Endodermal cell (in vitro differentiated cells): ENCODE measurements at places on chromosomes 5 and 9.

DNA sequence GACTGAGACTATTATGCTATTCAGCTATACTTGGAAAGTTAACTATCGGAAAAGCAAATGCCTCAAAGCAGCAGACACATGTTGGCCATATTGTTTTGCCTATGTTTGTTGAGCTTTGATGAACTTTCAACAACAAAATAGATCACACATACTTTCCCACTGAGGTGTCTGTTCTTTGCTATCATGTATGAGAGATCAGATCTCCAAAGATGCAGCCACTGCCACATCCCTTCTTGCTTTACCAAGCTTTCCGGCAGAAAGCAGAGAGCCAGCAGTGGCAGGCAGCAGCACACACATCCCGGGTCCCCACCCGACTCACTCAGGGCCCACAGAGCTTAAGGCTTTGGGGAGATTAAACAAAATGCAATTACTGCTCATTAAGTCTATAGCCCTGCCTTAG is 18.8 kb downstream of the ZBTB5 start:
- no peak for DNase-seq

DNA sequence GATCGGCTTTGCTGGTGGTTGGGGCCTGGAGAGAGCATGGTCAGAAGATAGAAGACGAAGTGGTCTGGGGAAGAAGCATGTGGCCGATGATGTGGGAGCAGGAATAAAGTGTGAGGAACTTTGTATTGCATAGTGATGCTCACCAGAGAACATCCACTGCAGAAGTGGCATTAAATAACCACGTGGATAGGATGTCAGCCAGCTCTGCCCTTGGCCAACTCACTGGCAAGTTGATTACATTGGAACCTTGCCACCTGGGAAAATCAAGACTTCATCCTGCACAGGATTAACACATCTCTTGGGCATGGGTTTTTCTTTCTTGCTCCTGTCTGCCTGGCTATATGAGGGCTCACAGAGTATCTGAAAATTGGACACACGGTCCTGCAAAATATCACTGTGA is 217.4 kb downstream of the DMRT2 start:
- no peak for DNase-seq

DNA sequence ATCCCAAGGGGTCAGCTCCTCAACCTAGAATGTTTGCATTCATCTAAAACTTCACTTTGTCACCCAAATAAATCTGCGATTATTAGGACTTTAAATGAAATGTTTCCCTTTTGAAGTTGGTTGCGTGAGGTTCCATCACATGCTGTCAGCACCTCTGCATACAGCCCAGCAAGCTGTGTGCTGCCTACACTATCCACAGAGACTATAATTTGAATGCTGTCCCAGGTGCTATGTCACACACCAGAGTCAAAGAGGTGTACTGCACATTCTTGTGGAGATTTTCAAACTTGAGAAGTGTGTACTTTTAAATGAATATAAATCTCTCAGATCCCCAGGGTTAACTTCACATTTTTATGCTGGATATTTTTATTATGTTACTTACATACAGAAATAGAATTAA is 19.3 kb upstream of the CKS2 start:
- DNase-seq, result no peak

DNA sequence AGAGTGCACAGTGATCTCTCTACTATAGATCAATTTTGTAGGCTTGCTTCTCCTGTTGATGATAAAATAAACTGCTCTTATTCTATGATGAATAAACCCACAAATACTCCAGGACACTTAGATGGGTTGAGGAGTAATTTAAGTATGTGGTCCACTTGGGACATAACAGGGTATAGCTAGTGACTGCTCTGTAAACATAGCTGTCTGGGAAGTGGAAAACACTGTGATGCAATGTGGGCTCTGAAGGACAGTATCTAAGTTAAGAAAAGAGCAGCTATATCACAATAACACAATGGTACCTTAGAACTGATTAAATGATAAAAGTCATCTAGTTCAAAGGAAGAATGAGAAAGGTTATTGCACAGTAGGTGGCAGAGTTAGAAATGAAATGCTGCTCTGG is 294.3 kb upstream of the HAPLN1 start:
- DNase-seq, result no peak

DNA sequence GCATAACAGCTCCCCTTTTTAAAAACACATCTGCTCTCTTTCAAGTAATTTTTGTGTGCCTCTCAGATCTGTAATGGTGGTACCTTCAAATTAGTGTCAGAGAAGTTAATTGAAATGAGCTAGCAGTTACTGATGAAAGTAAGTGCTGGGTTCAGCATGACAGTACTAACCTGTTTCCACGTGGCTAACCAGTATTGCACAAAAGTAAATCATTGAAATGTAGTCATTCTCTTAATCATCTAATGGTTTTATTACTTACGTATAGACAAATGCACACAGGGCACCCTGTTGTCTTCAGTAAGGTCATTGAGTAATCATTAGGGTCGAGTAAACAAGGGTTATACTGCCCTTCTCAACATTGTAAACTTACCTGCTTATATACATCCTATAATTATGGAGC is 157.8 kb upstream of the PRR16 start:
- no peak for DNase-seq

DNA sequence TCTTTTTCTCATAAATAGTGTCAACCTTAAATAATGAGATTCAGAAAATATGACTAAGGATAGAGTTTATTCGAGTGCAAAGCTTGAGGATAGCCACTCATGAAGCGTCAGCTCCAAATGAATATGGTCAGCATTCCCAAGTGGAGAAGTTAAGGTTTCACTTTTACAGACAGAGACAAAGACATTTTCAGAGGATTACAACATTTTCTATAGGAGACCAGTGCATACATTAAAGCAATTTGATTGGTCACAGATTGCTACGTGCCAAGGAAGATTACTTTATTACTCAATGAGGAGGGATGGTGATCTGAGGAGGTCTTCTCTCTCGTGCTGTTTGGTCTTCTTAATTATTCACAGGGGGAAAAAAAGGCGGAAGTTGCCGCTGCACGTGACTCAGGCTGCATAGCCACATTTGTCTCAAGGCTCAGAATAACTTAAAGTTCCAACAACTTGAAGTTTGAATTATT is 60.1 kb upstream of the SPATA31C2 start:
- DNase-seq, result no peak

DNA sequence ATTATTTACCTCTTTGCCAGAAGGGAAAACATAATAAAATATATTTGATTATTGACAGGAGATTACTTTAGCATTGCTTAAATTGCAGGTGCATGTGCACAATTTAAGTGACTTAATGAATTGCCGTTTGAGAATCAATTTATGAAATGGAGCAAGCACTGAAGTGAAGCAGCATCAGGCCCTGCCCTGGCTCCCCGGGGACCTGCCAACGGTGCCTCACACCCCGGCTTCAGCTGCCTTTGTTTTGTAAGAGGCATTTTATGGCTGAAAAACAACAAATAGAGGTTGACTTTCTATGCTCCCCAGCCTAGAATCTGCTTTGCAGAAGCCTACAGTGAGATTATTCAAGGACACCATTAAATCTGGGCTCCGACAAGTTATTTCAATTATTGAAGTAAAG is 359.1 kb upstream of the IRX4 start:
- DNase-seq, result no peak

DNA sequence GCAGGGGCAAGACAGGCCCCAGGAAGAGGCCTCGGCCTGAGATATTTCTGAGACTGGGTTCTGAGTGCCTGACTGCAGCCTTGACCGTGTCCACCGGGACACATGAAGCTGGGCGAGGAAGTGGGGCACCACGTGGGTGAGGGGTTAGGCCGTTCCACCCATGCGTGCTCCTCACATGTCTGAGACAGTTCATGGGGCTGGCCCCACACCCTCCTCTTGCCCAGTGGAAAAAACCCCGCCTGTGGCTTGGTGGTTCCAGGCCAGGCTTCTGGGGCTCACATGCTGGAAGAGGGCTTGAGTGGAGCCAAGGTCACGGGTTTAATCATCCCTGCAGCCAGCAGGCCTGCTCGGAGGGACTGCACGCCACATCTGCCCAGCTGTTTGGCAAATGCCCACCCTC is 11.4 kb downstream of the HMCN2 start:
- no peak for DNase-seq

DNA sequence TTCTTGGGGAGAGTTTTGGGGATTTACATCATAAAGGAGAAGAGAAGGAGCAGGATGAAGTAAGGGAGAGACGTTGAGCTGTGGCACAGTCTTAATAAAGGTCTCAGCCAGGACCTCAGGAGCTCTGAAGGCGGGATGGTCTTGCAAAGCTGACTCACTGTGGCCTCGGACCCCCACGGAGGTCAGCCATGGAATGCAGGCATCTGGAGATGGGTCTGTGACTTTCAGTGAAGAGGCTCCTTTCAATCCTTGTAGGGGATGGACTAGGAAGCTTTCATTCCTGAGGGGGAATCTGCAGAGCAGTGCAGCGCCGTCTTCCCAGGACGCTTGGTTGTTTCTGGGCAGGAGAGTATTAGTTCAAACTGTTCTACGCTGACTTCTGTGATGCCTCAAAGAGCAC is 65.7 kb upstream of the BASP1 start:
- peak; percentile 92 for DNase-seq

GRCh38 chr9:117145811-117146490 is 268.9 kb downstream of the ASTN2 start:
- no peak for DNase-seq

DNA sequence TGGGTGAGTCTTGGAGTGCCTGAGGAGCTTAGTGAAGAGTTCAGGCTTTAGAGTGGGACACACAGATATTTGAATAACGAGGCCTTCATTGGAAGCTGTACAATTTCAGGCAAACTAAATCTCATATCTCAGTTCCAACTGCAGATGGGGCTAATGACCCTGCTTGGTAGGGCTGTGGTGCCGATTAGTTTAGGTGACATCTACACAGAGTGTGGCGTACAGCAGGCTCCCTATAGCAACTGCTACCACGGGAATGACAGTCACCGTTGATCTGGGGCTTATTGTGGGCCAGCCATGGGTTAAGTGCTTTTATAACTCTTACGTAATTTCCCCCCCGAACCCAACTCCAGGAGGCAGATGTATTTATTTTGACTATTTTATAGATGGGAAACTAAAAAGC is 70.8 kb downstream of the FAT2 start:
- no peak for DNase-seq

DNA sequence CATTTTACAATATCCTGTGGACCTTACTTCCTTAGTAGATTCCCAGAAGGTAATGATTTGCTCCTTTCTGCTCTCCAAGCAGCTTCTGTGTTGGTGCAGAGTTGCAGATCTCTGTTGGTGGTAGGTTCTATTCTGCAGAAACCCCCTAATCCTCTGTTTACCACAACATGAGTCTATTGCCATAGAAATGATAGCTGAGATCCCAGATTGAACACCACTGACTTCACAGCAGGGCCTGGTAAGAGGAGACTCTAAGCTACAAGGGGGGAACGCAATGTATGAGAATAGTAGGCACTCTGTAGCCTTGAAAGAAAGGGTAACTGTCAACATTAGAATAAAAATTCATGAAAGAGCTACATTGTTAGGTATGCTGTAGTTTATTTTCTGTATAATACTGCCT is 59.5 kb downstream of the MUSK start:
- DNase-seq, result no peak

DNA sequence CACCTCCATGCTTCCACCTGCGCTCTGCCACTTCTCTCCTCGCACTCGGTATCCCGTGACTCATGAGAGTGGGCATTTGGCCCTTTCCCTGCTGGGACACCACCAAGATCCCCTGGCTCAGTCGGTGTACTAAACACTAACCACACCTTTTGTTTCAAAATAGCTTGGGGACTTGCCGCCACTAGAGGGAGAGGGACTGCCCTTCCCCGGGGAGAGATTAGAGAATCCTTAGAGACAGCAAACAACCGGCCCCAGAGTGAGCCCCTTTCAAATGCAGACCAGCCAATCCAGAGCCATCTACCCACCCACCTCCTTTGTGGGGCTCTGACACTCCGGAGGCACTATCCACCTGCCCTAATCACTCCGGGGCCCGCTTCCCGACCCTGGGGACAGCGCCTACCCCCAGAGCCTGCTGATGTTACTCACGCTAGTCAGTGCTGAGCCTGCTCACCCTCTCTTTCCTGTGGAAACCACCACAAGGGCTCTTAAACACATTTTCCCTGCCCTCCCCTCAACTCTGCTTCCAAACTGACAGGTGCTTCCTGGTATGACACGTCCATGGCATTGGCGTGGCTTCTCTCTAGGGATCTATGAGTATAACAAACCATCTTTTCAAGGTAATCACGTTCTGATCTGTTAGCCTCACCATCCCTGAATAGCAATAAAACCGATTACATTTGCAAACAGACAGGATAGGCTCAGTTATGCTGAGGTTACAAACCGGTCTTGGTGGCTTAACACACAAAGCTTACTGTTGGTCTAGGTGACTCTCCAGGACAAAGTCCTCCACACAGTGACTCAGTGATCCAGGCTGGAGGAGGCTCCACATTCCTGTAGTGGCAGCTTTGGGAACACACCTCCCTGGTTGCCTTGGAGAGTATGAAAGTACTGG is 180.1 kb upstream of the MVB12B start:
- peak; percentile 92 for DNase-seq

- DNase-seq, result no peak
Observed at GRCh38 chr9:123509646-123510045, 153.6 kb downstream of the CRB2 start.

- DNase-seq, result peak; percentile 82
Observed at GRCh38 chr9:130707225-130707976, 13.8 kb downstream of the EXOSC2 start.

GRCh38 chr9:121207371-121207940 is 5.8 kb upstream of the RAB14 start:
- no peak for DNase-seq

DNA sequence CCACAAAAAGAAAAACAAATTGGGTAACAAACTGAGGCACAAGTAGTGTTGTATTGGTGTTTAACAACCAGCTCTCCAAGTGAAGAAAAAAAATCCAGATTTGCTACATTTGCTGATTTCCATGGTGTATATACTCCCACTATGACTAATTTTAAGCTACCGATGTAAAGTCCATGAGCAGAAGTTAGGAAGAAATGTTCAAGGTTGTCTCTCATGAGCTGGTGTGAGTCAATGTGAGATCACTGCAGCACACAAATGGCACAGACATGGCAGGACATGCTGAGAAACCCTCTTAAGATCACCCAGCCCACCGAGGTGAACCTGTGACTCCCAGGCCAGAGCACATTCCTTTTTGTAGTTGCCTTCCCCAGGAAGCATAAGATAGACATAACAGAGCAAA is 36.2 kb downstream of the SLC44A1 start:
- DNase-seq, result no peak

GRCh38 chr5:122584411-122585300 is 190.2 kb upstream of the SNX2 start:
- DNase-seq, result no peak

GRCh38 chr9:133560311-133560710 is 25.8 kb downstream of the ADAMTSL2 start:
- no peak for DNase-seq

GRCh38 chr9:119963798-119964372 is 594.6 kb upstream of the BRINP1 start:
- peak; percentile 94 for DNase-seq

DNA sequence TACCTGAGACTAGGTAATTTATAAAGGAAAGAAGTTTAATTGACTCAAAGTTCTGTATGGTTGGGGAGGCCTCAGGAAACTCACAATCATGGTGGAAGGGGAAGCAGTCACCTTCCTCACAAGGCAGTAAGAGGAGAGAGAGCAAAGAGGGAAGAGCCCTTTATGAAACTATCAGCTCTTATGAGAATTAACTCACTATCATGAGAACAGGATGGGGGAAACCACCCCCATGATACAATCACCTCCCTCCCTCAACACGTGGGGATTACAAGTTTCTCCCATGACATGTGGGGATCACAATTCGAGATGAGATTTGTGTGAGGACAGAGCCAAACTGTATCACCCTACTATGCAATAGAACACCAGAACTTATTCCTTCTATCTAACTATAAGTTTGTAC is 27.9 kb downstream of the CD274 start:
- DNase-seq, result no peak

GRCh38 chr5:157963244-157963643 is 104.3 kb upstream of the CLINT1 start:
- no peak for DNase-seq
